ENCODE measurements at places on chromosomes 11 and 22.
A peak's percentile ranks its signal among the peaks of the same experiment; 100 is the strongest.

DNA sequence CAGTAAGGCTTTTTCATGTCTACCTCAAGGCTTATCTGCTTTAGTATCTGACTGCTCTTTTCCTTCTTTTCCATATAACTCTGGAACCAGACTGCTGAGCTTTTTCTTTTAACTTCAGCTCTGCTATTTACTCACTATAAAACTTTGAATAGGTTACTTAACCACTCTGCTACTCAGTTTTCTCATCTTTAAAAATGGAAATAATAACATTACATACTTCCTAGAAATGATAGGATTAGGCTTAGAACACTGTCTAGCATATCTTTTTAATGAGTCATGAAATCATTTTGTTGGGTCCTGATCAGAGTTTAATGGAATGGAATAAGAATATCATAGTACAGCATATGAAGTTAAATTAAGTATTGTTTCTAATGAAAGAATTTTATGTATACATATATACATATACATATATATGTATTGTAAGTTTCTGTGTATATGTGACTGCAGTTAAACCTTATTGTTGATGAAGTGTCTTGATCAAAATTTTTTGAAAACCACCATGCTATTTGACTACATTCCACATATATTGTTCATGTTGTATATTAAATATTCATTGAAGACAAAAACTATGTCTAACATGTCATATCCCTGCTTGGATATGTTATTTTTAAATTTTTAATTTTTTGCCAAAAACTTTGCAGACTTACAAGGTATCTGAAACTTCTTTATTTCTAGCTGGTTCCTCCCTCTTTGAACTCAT, 120.2 kb downstream of the METTL15 start:
- no peak overlapping the region for H3K4me3 ChIP-seq
- H3K27me3 ChIP-seq = no peaks in the 10 kb centered on the region
- no peaks in the 10 kb centered on the region for H3K36me3 ChIP-seq
- no peak overlapping the region for H3K27ac ChIP-seq
- no peaks in the 10 kb centered on the region for H3K4me1 ChIP-seq

GRCh38 chr22:50270666-50271394, 650 bp upstream of the MAPK11 start:
- DNase-seq = peak; percentile 87
- H3K27ac ChIP-seq = peak overlapping the region; percentile 63
- H3K36me3 ChIP-seq = peaks cover 11% of the 10 kb centered on the region
- H3K4me3 ChIP-seq = peak overlapping the region; percentile 56
- no peaks in the 10 kb centered on the region for H3K27me3 ChIP-seq

GRCh38 chr22:36873614-36874308, 13.0 kb downstream of the NCF4 start:
- H3K4me3 ChIP-seq = no peak overlapping the region
- peak; percentile 80 for DNase-seq
- H3K36me3 ChIP-seq = no peaks in the 10 kb centered on the region
- peak overlapping the region; percentile 71 for H3K27ac ChIP-seq
- peaks cover 18% of the 10 kb centered on the region for H3K4me1 ChIP-seq

GRCh38 chr11:104093426-104094280, 57.2 kb downstream of the DDI1 start:
- H3K27me3 ChIP-seq = no peaks in the 10 kb centered on the region
- no peaks in the 10 kb centered on the region for H3K36me3 ChIP-seq
- no peak overlapping the region for H3K27ac ChIP-seq
- no peak overlapping the region for H3K4me3 ChIP-seq
- DNase-seq = no peak
- no peaks in the 10 kb centered on the region for H3K4me1 ChIP-seq

DNA sequence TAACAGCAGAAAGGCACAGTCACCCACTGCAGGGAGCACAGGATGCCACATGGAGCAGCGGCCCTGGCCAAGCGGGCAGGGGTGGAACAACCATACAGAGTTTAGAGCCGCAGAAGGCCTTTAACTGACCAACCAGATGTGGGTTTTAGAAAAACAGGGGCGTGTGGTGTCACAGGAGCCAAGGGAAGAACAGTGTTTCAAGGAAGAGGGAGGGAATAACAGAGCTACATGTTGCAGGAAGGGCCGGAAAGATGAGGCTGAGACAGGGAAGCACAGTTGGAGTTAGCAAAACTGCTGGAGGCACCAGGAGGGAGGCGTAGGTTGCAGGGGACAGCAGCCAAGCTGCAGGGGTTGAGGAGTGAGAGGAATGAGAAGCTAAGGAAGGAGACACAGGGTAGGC, 7.8 kb upstream of the NAA40 start:
- H3K36me3 ChIP-seq = no peaks in the 10 kb centered on the region

- H3K27ac ChIP-seq = peak overlapping the region; percentile 4
- peak overlapping the region; percentile 59 for H3K4me3 ChIP-seq
- no peaks in the 10 kb centered on the region for H3K27me3 ChIP-seq
- no peaks in the 10 kb centered on the region for H3K36me3 ChIP-seq
- H3K4me1 ChIP-seq = peaks cover 16% of the 10 kb centered on the region
Observed at GRCh38 chr11:7673724-7674434, 579 bp upstream of the CYB5R2 start.

- H3K4me1 ChIP-seq = peaks cover 3% of the 10 kb centered on the region
- no peaks in the 10 kb centered on the region for H3K36me3 ChIP-seq
- H3K27me3 ChIP-seq = peaks cover 5% of the 10 kb centered on the region
- DNase-seq = no peak
- no peak overlapping the region for H3K27ac ChIP-seq
- H3K4me3 ChIP-seq = no peak overlapping the region
Observed at GRCh38 chr11:2198621-2199365, 27.2 kb upstream of the TH start.

- H3K4me3 ChIP-seq = peak overlapping the region; percentile 48
- no peaks in the 10 kb centered on the region for H3K36me3 ChIP-seq
- peak; percentile 79 for DNase-seq
- H3K27me3 ChIP-seq = no peaks in the 10 kb centered on the region
- H3K27ac ChIP-seq = peak overlapping the region; percentile 42
- peaks cover 4% of the 10 kb centered on the region for H3K4me1 ChIP-seq
Observed at GRCh38 chr11:19777039-19777376, 64.4 kb downstream of the NAV2 start.

DNA sequence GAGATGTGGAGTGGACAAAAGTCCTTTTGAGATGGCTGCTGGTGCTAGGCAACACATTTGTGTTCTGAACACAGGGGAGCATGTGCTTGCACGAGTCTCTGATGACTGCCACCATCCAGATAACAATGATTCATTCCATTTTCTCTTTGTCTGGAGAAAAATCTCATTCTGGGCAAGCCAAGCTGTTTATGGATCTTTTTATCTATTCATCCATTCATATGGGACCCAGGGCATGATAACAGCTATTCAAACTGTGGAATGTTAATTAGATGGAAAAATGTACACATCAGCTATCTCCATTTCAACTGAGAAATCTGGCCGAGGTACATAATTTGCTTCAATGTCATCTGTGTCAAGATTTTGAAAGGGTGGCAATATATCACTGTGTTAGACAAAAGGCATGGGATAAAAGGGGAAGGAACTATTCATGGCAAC, 117.5 kb upstream of the ZBED5 start:
- DNase-seq = no peak
- no peak overlapping the region for H3K4me3 ChIP-seq
- H3K27me3 ChIP-seq = no peaks in the 10 kb centered on the region
- H3K4me1 ChIP-seq = no peaks in the 10 kb centered on the region
- no peaks in the 10 kb centered on the region for H3K36me3 ChIP-seq

- peak; percentile 93 for DNase-seq
- H3K36me3 ChIP-seq = no peaks in the 10 kb centered on the region
- H3K4me3 ChIP-seq = peak within 1 kb of the TSS; percentile 95
- H3K27ac ChIP-seq = peak within 1 kb of the TSS; percentile 91
- no peaks in the 10 kb centered on the region for H3K27me3 ChIP-seq
Observed at GRCh38 chr22:43812149-43812842, at the start of gene EFCAB6. TSS of gene EFCAB6 (minus strand) at chr22:43812305. CDS start at chr22:43782318, 29,987 bp downstream.

Data from upper lobe of right lung (tissue), 1 donor.